Activated CD8-positive, alpha-beta memory T cell treated with anti-CD3 and anti-CD28 coated beads for 1 hour (primary cell): ENCODE measurements at places on chromosomes 11 and 22.

DNA sequence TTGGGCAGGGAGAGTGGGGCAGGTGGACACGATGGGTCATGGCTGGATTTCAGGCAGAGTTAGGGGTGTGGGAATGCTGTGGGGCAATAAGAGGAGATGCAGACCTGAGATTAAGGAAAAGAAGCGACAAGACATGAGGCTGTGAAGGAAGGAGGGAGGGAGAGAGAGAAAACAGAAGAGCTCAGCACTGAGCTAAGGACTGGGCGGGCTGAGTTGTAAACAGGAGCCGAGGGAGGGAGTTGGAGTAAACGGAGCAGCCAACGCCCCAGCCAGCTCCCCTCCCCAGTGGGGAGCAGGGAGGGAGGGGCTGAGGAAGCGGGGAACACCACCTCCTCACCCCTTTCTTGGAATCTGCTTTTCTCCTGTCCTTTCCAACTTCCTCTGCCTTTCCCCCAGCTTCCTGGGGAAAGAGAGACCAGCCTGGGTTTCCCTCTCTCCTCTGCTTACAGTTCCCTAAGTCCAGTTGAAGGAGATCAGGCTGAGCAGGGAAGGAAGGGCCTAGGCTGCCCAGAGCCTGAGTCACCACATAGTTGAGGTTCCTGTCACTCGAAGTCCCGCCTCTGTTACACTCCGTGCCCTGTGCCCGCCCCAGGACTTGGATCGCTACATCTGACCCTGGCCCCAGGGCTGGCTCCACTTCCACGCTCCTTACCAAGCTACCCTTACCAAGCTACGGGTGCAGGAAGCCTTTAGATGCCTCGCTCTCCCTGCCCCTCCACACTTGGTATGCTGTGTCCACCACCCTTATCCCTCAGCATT, 6.7 kb upstream of the AHNAK start:
- no peak for DNase-seq

GRCh38 chr22:37144180-37144554, 5.5 kb downstream of the IL2RB start:
- DNase-seq: no peak

DNA sequence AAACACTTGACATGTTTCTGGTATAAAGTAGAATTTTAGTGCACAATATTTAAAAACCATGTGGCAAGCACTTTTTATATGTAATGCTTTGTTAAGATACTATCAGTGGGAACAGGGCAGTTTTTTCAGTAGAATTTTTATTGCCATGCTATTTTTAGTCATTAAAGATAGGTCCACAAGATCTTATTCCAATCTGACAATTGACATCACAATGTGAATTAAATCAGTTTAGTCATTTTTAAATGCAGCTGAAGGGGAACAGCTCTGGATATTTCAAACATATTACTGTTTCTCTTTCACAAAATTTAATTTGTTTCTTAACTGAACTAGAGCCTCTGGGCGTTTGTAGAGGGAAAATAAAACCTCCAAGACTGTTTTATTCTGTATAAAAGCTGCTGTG, 194.1 kb downstream of the MSANTD4 start:
- DNase-seq: no peak

- no peak for DNase-seq
These were observed 27.3 kb downstream of the SCGB1A1 start for GRCh38 chr11:62446091-62446490.

DNA sequence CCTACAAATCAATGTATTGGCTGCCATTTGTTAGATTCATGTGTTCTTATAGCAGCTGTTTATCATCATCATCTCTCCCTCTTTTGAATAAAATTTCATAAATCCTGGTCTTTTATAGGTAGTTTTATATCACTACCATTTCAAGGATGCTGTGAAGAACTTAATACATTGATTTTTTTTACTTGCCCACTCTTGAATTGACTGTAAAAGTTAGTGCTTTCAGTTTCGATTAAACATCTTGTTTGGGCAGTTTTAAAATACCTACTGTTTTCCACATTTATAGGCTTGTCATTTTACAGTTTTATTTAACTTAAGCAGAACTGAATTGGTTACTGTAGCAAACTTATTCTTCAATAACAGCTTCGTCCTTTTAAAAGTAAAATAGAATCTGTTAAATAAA, 59.5 kb downstream of the TTC17 start:
- DNase-seq: no peak
